ENCODE measurements at places on chromosomes 1 and 21. TPM values are rescaled to one million over a fixed set of nuclear protein-coding genes. Genes with fewer than 3 reads are reported as not detected.

Gene CHRM3
- total RNA-seq = 10.1 TPM

Gene HHIPL2
- not detected for total RNA-seq

- H3K4me1 ChIP-seq = no peaks in the 10 kb centered on the region
- no peak overlapping the region for H3K27ac ChIP-seq
- H3K36me3 ChIP-seq = no peaks in the 10 kb centered on the region
- DNase-seq = no peak
- H3K27me3 ChIP-seq = no peaks in the 10 kb centered on the region
Measured at GRCh38 chr1:185929776-185930175, 195.6 kb downstream of the HMCN1 start.

GRCh38 chr1:180616439-180616838, 15.4 kb upstream of the XPR1 start:
- H3K27me3 ChIP-seq = no peaks in the 10 kb centered on the region
- no peaks in the 10 kb centered on the region for H3K4me1 ChIP-seq
- no peak for DNase-seq
- H3K4me3 ChIP-seq = no peak overlapping the region
- no peaks in the 10 kb centered on the region for H3K36me3 ChIP-seq
- no peak overlapping the region for H3K27ac ChIP-seq

Gene SMCP
- total RNA-seq = not detected

DNA sequence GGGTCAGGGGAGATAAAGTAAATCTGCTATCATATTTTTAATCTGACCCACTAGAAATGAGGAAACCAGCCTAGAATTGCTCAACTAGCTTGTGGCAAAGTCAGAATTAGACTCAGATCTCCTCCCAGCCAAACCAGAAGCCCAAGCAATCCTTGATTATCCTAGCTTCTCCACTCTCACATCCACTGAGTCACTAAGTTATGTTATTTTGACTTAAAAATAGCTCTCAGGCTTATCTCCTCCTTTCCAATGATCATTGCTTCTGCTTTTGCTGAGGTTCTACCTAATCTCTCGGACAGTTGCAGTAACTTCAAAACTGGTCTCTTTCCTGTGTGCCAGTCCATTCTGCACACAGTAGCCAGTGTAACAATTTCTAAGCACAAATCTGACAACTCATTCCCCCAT, 22.9 kb downstream of the OVAAL start:
- H3K27me3 ChIP-seq = no peaks in the 10 kb centered on the region
- no peak overlapping the region for H3K27ac ChIP-seq

- no peaks in the 10 kb centered on the region for H3K36me3 ChIP-seq
- H3K27me3 ChIP-seq = no peaks in the 10 kb centered on the region
- H3K4me1 ChIP-seq = no peaks in the 10 kb centered on the region
- H3K4me3 ChIP-seq = peak within 1 kb of the TSS; percentile 35
- peak; percentile 89 for DNase-seq
Measured at GRCh38 chr1:20717452-20718342, at the start of gene KIF17. Gene KIF17, minus strand, starts transcription at chr1:20718007. Its CDS starts 301 bp downstream, at chr1:20717706.

- H3K27ac ChIP-seq = no peak overlapping the region
- H3K27me3 ChIP-seq = no peaks in the 10 kb centered on the region
- H3K4me1 ChIP-seq = peaks cover 4% of the 10 kb centered on the region
- DNase-seq = no peak
Measured at GRCh38 chr21:46639489-46640386, 4.3 kb downstream of the PRMT2 start.

Gene LIPI
- total RNA-seq = not detected

DNA sequence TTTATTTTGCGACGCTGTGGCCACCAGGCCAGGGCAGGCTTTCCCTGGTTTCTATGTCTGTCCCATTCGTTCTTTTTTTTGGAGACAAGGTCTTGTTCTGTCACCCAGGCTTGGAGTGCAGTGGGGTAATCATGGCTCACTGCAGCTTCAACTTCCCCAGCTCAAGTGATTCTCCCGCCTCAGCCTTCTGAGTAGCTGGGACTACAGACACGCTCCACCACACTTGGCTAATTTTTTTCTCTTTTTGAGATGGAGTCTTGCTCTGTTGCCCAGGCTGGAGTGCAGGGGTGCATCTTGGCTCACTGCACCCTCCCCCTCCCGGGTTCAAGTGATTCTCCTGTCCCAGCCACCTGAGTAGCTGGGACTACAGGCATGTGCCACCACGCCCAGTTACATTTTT, 43.4 kb upstream of the WNT4 start:
- DNase-seq = no peak
- no peak overlapping the region for H3K4me3 ChIP-seq
- H3K27ac ChIP-seq = no peak overlapping the region
- no peaks in the 10 kb centered on the region for H3K4me1 ChIP-seq

Gene CFHR1
- 0.72 TPM for total RNA-seq

Gene NBPF4
- total RNA-seq = not detected

DNA sequence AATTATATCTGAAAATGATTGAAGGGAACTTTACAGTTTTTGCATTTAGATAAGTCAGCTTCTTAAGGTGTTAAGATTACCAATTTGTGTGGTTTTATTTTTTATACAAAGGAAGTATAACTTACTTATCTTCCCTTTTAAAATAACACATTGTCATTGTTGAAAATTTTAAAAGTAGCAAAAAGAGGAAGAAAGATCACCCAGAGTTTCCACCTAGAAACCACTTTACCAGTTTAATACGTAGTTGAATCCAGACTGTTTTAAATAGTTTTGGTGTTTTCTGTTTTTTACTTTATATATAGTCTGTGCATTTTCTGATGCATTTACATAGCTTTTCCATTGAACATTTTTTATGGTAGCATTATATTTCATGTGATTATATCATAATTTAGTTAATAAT, 6.1 kb downstream of the CCDC18 start:
- H3K4me3 ChIP-seq = no peak overlapping the region
- no peak overlapping the region for H3K27ac ChIP-seq
- no peak for DNase-seq
- no peaks in the 10 kb centered on the region for H3K27me3 ChIP-seq

- peaks cover 2% of the 10 kb centered on the region for H3K4me1 ChIP-seq
- H3K27ac ChIP-seq = no peak overlapping the region
- H3K4me3 ChIP-seq = no peak overlapping the region
- no peaks in the 10 kb centered on the region for H3K27me3 ChIP-seq
- DNase-seq = no peak
Measured at GRCh38 chr1:204479387-204480136, 15.0 kb downstream of the PIK3C2B start.

GRCh38 chr1:15717418-15718125, 18.5 kb upstream of the SLC25A34 start:
- H3K27ac ChIP-seq = no peak overlapping the region
- no peaks in the 10 kb centered on the region for H3K27me3 ChIP-seq
- H3K4me3 ChIP-seq = no peak overlapping the region
- no peaks in the 10 kb centered on the region for H3K36me3 ChIP-seq

GRCh38 chr1:78830321-78830720, 176.2 kb downstream of the ADGRL4 start:
- no peaks in the 10 kb centered on the region for H3K27me3 ChIP-seq
- no peak overlapping the region for H3K4me3 ChIP-seq
- no peak overlapping the region for H3K27ac ChIP-seq

Gene PRDM16
- total RNA-seq = 17.3 TPM

GRCh38 chr1:201634261-201634660, 95.3 kb downstream of the NAV1 start:
- no peak for DNase-seq
- H3K4me1 ChIP-seq = no peaks in the 10 kb centered on the region
- H3K27ac ChIP-seq = no peak overlapping the region
- H3K27me3 ChIP-seq = no peaks in the 10 kb centered on the region
- no peak overlapping the region for H3K4me3 ChIP-seq

GRCh38 chr1:43239484-43239883, 30.3 kb upstream of the TMEM125 start:
- H3K4me1 ChIP-seq = no peaks in the 10 kb centered on the region
- H3K36me3 ChIP-seq = no peaks in the 10 kb centered on the region
- H3K4me3 ChIP-seq = no peak overlapping the region
- DNase-seq = no peak
- H3K27ac ChIP-seq = no peak overlapping the region

DNA sequence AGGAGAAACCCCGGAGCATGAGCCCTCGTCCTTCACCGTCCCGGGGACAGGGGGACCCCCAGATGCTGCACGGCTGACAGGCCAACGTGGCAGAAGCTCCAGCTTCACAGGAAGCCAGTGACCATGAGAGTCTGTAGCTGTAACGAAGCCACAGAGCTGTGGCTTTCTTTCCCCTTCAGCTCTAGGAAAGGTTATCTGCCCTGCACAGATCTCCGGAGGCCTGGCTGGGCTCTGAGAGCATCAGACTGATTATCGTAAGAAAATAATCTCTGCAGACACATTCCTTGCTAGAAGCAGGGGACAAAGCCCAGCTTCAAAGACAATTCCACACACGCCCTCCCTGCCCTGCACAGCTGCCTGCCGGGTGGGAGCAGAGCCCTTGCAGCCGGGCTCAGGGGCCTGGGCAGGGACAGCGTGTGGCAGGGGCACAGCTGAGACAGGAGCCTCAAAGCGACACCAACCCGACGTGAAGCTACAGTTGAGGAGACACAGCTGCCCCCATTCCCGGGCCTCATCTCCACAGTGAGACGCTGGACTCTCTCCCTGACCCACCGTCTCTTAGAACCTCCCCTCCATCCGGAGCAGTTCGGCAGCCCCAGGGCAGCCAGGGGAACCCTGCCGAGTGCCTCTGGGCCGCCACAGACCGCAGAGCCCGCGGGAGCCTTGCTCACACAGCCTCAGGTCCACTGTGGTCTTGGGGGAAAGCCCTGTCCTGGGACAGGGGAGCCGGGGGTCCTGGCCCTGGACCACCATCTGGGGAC, 30.6 kb downstream of the POFUT2 start:
- peaks cover 6% of the 10 kb centered on the region for H3K4me1 ChIP-seq
- DNase-seq = no peak
- H3K27me3 ChIP-seq = no peaks in the 10 kb centered on the region
- H3K36me3 ChIP-seq = no peaks in the 10 kb centered on the region
- H3K27ac ChIP-seq = no peak overlapping the region
- no peak overlapping the region for H3K4me3 ChIP-seq

- H3K27ac ChIP-seq = peak overlapping the region; percentile 16
- DNase-seq = no peak
- H3K27me3 ChIP-seq = no peaks in the 10 kb centered on the region
- no peaks in the 10 kb centered on the region for H3K36me3 ChIP-seq
Measured at GRCh38 chr1:155261493-155261851, 688 bp downstream of the SCAMP3 start.

Gene PRELP
- total RNA-seq = 119 TPM

GRCh38 chr1:201098992-201099677, 13.1 kb downstream of the CACNA1S start:
- no peaks in the 10 kb centered on the region for H3K36me3 ChIP-seq
- H3K27me3 ChIP-seq = no peaks in the 10 kb centered on the region
- H3K4me1 ChIP-seq = no peaks in the 10 kb centered on the region
- no peak overlapping the region for H3K4me3 ChIP-seq
- H3K27ac ChIP-seq = no peak overlapping the region

DNA sequence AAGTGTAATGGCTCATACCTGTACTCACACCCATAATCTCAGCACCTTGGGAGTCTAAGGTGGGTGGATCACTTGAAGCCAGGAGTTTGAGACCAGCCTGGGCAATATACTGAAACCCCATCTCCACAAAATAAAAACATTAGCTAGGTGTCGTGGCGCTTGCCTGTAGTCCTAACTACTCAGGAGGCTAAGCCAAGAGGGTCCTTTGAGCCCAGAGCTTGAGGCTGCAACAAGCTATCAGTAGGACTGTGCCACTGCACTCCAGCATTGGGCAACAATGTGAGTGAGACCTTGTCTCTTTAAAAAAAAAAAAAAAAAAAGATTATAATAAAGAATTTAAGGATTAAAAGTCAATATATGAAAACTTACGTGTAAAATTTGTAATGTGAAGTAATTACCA, 11.7 kb downstream of the BPNT1 start:
- no peak overlapping the region for H3K27ac ChIP-seq
- no peaks in the 10 kb centered on the region for H3K4me1 ChIP-seq
- no peaks in the 10 kb centered on the region for H3K27me3 ChIP-seq
- DNase-seq = no peak

DNA sequence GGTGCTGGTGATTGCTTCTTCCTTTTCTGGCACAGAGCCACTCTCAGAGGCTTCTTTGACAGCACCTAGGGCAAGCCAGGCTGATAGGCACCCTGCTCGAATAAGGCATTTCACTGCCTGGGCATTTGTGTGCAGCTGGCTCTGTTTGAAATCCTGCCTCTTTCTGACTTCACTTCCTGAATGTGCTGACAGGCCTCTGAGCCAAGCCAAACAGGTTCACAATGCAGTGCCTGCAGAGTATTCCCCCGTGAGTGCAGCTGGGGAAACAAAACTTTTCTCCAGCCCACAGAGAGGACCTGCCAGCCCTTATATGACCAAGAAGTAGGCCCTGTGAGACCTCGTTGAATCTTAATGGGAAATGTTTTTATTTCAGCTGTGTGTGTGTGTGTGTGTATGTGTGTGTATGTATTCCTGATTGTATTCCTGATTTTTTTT, 10.4 kb downstream of the JUN start:
- no peak overlapping the region for H3K4me3 ChIP-seq
- no peak for DNase-seq
- no peaks in the 10 kb centered on the region for H3K27me3 ChIP-seq
- H3K27ac ChIP-seq = no peak overlapping the region
- no peaks in the 10 kb centered on the region for H3K36me3 ChIP-seq

DNA sequence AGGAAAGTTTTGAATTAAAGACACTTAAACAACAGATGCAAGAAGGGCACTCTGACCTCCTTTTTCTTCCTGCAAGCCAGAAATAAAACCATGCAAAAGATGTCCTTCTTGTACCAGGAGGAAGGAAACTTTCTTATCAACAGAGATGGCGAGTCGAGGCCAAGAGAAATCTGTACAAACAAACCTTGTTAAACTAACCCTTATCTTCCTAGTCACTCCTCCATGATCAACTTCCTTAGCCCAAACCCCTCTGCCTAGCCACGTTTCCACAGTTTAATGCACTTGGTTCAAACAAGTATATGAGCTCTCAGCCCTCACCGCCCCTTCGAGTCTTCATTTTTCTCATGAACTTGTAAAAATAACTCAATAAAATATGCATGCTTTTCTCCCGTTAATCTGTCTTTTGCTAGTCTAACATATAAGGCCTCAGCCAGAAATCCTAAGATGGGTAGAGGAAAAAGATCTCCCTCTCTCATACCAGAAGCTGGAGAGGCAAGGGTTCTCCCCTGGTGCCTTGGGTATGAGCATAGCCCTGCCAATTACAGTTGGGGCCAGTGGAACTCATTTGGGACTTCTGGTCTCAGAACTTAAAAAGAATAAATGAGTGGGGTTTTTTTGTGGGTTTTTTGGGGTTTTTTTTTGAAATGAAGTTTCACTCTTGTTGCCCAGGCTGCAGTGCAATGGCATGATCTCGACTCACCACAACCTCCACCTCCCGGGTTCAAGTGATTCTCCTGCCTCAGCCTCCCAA, 141.7 kb upstream of the SOD1 start:
- H3K36me3 ChIP-seq = no peaks in the 10 kb centered on the region
- no peaks in the 10 kb centered on the region for H3K27me3 ChIP-seq
- H3K27ac ChIP-seq = no peak overlapping the region
- H3K4me3 ChIP-seq = no peak overlapping the region
